ENCODE measurements at places on chromosomes 7 and 10.

GRCh38 chr7:107652642-107653041, 8.0 kb upstream of the SLC26A4 start:
- no peak for DNase-seq

GRCh38 chr7:31019509-31019908, 32.6 kb upstream of the ADCYAP1R1 start:
- no peak for DNase-seq

- no peak for DNase-seq
Measured at GRCh38 chr10:34716958-34717357, 98.1 kb downstream of the PARD3 start.

GRCh38 chr10:93222211-93222754, 148.6 kb downstream of the CYP26A1 start:
- DNase-seq, result no peak

DNA sequence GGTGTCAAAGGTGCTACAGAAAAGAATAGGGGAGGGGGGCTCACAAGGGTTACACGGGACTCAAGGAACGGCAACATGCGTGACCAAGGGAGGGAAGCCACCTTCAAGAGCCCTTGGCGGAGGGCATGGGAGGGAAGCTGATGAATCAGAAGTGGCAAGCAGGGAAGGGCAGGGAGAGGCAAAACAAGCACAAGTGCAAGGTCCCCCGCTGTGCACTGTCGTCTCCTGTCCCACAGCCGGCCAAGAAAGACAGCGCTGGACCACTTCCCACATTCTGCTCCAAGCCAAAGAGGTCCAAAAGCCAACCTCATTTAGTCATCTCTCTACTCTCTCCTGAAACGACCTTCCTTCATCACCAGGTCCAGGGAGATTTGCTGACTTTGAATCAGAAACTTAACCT, 102.7 kb downstream of the CALN1 start:
- DNase-seq, result no peak

- no peak for DNase-seq
Measured at GRCh38 chr7:124764847-124765400, 668 bp downstream of the GPR37 start.

- DNase-seq, result no peak
Measured at GRCh38 chr10:8044331-8044907, 10.1 kb upstream of the GATA3 start.

GRCh38 chr7:80634505-80634904, 3.9 kb upstream of the CD36 start:
- no peak for DNase-seq

DNA sequence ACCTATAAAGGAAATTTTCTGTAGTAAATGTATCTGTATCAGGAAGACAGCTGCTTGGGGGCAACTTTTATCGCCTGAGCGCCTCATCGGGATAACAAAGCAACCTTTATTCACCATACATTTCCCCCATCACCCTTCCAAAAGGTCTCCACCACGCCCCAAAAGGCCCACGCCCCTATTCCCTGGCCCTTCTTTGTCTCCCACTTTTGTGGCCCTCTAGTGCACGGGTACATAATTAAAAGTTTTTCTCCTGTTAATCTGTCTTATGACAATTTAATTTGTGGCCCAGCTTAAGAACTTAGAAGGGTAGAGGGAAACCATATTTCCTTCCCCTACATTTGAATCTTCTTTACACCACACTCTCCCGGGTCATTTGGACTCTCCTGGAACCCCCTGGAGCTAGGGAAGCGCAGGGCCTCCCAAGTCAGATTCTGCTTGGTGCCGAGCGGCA, 625 bp downstream of the RP9 start:
- no peak for DNase-seq

DNA sequence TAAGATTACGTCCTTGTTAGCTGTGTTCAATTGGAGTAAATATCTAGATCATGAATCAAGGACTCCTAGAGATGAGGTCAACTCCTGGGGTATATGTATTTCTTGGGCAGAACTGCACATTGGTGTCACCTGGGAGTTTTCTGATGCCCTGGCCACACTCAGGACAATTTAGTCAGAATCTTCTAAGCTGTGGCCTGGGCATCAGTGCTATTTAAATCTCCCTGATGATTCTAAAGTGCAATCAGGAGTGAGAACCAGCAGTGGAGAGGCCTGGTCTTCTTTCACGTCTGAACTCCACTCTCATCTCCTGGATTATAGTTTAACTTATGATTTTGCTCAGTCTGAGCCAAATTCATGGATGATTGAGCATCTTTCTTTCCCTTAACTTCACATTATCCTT, 218.0 kb downstream of the BMPER start:
- no peak for DNase-seq

- DNase-seq, result no peak
Measured at GRCh38 chr10:120381931-120382330, 75.1 kb upstream of the PLPP4 start.

DNA sequence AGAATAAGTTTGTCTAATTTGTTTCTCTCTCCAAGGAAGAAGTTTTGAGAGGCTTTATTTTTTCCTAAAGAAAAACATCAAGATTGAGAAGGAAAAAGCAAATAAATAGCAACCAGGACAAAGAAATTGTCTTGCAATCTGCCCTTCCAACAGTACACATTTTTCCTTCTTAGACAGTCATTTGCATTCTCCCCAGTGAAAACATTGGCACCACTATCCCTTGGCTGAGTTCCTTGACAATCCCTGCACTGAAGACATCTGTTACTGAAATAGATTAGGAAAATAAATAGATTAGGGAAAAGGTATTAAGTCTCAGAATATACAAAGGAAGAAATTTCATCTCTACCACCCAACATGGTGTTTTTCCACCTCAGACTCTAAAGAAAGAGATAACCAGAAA, 12.2 kb upstream of the TMEM243 start:
- no peak for DNase-seq

DNA sequence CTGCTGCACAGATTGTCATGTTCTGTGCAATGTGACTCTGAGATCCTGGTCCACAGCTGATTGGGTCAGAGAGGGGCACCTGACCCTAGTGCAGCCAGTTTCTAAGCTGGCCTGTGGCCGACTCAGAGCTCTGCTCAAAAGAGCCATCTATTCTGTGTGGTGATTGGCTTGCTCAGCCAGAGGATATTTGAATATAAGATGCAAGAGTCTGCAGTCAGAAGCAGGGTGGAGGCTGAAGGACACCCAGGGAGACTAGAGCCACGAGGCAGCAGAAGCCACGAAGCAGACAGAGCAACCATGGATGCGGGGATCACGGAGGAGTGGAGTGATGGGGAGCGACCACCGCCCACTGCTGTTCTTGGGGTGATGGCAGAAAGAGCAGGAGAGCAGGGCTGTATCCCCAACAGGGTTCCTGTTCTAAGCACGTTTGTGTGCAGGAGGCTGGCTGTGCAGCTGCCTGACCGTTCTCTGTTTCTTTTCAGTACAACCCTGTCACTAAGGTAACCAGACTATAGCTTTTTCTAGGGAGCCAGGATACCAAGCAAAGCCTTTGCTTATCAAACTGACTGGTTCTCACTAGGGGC, 19.5 kb upstream of the RHEB start:
- DNase-seq, result no peak

DNA sequence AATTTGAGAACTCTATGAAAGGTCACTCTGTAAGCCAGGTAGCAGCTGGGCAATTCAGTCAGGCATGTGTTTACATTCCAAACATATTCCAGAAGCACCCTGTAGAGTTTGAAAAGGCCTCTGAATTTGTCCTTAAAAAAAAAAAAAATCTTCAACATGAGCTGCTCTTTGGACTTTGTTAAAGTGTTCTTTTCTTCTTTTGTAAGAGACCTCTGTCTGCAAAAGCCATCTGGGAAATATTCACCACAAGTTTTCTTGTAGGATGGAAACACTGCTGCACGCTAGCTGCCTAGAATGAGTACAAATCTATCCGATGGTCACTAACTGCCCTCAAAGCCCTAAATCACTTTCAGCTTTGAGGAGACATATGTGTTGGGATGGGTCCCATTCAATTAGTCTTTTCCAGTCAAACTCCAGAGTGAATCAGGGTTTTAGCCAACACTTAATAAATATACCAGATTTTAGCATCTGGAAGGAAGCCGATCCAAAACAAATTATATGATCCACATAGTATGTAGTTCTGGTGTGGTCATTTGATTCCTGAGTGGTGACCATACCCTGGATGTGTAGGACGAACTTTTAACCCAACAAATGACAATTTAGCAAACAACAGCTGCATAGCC, 85.9 kb downstream of the CD36 start:
- DNase-seq, result no peak

DNA sequence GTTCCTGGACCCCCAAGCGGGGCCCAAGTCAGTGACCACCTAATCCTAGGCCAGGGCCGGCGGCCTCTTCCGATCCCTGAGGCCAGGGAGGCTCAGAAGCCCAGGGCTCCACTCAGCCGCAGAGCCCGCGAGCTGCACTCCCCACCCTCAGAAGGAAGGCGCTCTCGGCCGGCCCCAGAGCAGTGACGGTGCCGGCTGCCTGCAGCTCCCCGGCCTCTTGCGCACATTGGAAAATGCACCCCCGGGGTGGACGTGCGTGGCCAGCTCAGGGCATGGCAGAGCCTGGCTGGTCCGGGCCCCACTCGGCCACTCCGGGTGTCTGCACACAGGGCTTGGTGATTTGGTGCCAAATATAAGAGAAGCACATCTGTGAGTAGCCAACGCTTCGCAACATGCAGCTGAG, 269.1 kb downstream of the PTPRN2 start:
- no peak for DNase-seq

DNA sequence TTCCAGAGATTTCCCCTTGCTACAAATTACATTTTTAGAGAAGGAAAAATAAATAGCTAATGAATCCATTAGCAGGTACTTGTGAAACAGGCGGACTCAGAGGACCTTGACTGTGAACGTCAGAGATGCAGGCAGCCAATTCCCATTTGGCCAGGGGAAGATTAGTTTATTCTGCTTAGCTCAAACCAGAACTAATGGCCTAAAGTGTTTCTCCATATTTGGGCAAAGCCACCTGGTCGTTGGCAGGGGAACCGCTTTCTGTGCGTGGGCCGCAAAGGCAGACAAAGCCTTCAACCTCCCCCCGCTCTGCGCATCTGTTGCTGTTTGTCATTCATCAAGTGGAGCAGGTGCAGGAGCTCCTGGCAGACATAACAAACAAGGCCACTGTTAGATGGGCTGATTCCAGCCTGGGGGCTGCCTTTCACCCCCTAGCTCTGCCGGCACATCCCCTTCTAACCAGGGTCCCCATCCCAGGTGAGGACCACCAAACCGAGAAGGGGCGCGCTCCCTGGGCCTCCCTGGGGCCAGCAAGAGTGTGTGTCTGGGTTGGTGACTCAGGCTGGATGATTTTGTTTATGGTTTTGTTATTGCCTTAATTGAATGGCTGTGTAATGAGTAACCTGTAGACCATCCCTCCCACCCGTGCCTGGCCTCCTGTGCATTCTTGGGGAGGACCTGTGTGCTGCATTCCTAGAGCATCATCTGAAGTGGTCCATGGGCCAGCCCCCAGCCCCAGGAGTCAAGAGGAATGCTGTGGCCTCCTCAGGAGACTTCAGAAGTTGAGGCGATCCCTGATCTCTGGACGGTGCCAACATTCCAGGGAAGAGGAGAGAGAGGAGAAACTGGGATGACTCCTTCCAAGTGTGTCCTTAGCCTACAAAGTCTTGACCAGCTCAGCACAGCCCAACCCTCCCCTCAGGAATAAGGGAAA, 14.5 kb upstream of the CPA1 start:
- DNase-seq, result peak; percentile 56

DNA sequence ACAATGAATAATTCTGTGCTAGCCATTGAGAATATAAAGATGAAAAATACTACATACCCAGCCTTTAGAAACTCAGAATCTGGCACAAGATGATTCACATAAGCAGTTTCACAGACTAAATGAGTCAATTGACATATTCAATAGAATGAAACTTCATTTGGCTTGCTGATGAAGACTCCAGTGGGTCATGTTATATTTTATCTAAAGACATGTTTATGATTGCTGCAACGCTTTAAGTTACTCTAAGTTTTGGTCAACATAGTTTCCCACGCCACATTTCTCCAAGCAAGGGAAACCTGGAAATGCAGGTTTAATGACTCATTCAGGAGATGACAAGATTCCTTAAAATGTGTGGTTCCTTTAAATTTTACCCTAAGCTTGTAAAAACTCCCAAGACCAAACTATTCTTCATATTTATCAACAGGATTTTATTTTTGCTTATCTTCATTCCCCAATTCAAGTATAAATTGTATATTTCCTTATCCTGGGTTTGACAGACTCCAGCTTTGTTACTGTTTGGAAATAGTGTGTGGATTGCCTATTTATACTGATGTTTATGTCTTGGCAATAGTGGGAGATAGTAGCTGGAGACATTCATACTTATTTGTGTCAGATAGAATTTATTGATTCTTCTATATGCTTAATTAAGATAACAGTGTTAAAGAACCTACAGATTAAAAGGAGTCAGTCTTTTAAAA, 6.6 kb downstream of the SEMA3A start:
- DNase-seq, result no peak

- no peak for DNase-seq
Measured at GRCh38 chr7:15977663-15978062, 291.2 kb upstream of the MEOX2 start.

DNA sequence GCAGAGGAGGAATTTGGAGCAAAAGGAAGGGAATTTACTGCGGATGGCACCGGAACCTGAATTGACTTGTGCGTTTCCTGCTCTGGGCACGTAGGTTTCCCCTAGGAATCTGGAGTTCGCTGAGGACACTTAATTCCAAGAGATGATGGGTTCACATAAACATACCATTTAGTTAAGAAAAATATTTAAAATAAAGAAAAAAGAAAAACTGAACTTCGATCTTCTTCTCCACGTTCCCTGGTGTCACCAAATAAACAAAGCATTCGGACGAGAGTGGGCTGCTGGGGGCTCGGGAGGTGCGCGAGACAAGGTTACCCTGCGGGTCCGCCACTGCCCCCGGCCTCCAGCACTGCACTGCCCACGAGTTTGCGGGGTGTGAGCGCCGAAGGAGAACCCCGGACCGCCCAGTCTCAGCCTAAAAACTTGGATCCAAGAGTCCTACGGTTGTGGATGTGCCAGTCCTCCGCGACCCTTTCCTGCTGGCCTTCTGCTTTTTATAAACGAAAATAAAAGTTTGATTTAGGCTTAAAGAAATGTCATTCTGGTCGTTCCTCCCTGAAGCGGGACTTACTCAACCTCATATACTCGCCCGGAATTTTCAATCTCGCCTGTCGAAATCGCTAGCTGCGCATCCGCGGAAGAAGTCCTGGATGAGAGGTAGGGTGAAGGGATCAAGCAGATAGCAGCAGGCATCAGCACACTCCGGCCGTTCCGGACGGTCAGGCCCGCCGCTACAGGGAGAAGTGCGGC, 30.3 kb downstream of the SKIDA1 start:
- DNase-seq, result no peak

DNA sequence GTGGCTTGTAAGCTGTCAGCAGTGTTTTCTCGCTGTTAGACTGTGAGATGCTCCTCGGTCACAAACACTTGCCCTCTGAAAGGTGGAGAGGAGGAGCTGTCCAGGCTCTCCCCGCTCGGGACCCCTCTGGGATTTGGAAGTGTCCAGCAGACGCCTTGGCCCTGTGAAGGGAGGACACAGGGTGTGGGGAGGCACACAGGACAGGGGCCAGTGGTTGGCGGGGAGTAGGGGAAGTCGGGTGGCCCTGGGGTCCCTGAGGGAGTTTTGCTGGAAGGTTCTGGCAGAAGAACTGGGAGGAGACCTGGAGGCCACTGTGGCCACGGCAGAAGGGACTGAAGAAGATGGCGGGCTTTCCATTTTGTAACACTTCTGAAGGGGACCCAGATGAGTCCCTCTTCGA, 47.2 kb upstream of the DPYSL4 start:
- DNase-seq, result no peak

Measured in NT2/D1 (cell line).